Stimulated activated CD8-positive, alpha-beta memory T cell treated with anti-CD3 and anti-CD28 coated beads, Interleukin-15, amount 100 ng/mL, for 4 hours (primary cell): ENCODE measurements at places on chromosomes 3 and 15.

DNA sequence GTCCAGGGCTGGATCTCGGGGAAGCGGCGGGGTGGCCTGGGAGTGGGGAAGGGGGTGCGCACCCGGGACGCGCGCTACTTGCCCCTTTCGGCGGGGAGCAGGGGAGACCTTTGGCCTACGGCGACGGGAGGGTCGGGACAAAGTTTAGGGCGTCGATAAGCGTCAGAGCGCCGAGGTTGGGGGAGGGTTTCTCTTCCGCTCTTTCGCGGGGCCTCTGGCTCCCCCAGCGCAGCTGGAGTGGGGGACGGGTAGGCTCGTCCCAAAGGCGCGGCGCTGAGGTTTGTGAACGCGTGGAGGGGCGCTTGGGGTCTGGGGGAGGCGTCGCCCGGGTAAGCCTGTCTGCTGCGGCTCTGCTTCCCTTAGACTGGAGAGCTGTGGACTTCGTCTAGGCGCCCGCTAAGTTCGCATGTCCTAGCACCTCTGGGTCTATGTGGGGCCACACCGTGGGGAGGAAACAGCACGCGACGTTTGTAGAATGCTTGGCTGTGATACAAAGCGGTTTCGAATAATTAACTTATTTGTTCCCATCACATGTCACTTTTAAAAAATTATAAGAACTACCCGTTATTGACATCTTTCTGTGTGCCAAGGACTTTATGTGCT, 527 bp downstream of the B2M start:
- peak; percentile 44 for DNase-seq

DNA sequence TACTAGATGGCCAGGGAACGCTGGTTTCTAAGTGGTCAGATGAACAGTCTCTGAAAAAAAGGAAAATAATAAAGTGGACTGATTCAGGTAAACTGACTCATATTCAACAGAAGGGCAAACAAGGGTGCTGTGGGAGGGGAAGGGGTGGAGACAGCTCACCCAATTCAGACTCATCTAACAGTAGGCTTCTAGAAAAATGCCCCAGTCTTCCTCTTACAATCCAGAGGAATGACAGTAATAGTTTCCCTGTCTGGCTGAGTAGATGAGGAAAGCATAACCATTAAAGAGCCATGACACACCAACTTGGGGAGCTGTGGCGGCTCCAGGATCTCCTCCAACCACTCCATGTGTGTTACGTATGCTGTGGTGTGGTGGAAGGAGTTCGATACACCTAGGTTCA, 231.4 kb upstream of the UMPS start:
- DNase-seq = no peak

- no peak for DNase-seq
Observed at GRCh38 chr3:117885011-117885441, 1149.6 kb downstream of the IGSF11 start.

- no peak for DNase-seq
Observed at GRCh38 chr3:196948442-196949284, 6.3 kb upstream of the NCBP2 start.

GRCh38 chr3:177813322-177813721, 616.0 kb upstream of the TBL1XR1 start:
- DNase-seq = no peak

GRCh38 chr3:13040361-13041074, 32.7 kb downstream of the IQSEC1 start:
- peak; percentile 38 for DNase-seq

DNA sequence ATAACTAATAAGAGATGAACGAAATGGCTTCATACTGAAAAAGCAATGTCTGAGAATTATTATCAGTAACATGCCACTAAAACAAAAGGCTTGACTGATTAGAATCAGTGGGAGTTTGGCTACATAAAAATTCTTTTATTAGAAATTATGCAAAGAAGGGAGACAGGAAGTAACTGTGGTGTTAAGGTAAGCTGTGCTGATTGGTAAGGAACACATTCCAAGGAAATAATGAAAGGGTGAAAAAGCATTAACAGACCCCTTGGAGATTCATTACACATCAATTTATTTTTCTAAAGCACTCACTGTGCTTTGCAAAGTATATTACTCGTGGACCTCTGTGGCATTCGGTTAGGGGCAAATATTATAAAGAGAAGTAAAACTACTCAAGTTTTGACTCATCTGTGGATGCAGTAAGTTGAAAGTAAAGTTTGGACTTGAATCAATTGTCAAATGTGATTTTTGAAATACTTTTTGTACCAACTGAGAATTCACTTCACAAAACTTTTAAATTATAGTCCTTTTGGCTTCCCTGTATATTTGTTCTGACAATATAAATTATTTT, 176.1 kb upstream of the ZPLD1 start:
- DNase-seq = no peak

DNA sequence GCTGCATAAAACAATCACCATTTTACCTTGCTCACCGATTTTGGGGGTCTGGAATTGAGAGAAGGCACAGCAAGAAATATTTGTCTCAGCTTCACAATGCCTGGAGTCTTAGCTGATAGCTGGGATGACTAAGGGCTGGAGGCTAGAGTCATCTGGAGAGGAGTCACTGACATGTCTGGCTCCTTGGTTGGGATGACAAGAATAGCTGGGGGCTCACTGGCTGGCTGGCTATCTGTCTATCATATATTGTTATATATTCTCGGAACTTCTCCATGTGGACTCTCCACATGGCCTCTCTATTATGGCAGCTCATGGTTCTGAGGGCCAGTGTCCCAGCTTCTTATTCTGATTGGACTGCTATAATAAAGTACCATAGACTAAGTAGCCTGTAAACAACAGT, 20.0 kb upstream of the TRIM71 start:
- DNase-seq = no peak
